Bladder microvascular endothelial cell (primary cell): ENCODE measurements at places on chromosomes 4 and X. TPM values are rescaled to one million over a fixed set of nuclear protein-coding genes. Genes with fewer than 3 reads are reported as not detected.

Gene SOD3
- total RNA-seq, result 0.31 and 0.32 TPM in 2 replicates

Gene CSAG3
- not detected in 2 replicates for total RNA-seq

Gene SPANXB1
- total RNA-seq, result not detected in 2 replicates

Gene CXorf38
- total RNA-seq, result 11.0 and 11.8 TPM in 2 replicates

Gene CLDN22
- not detected in 2 replicates for total RNA-seq

Gene XG
- 0.31 and 2.6 TPM in 2 replicates for total RNA-seq

Gene ARHGAP6
- under 0.01 and 0.06 TPM in 2 replicates for total RNA-seq

Gene NDUFB11
- total RNA-seq, result 51.6 and 66.5 TPM in 2 replicates

Gene F8
- 2.4 and 3.1 TPM in 2 replicates for total RNA-seq

Gene HAND2
- not detected in 2 replicates for total RNA-seq

Gene PLXNB3
- total RNA-seq, result 2.9 and 20.6 TPM in 2 replicates

Gene HDAC8
- 20.2 and 37.4 TPM in 2 replicates for total RNA-seq
